ENCODE measurements at places on chromosomes 5 and 9. TPM values are rescaled to one million over a fixed set of nuclear protein-coding genes. Genes with fewer than 3 reads are reported as not detected.

- H3K27ac ChIP-seq: peak overlapping the region; percentile 94
- H3K27me3 ChIP-seq: no peaks in the 10 kb centered on the region
- H3K4me3 ChIP-seq: peak overlapping the region; percentile 91
- H3K36me3 ChIP-seq: peaks cover 2% of the 10 kb centered on the region
- peaks cover 64% of the 10 kb centered on the region for H3K4me1 ChIP-seq
These were observed 500 bp upstream of the GNAQ start for GRCh38 chr9:78031893-78032729.

DNA sequence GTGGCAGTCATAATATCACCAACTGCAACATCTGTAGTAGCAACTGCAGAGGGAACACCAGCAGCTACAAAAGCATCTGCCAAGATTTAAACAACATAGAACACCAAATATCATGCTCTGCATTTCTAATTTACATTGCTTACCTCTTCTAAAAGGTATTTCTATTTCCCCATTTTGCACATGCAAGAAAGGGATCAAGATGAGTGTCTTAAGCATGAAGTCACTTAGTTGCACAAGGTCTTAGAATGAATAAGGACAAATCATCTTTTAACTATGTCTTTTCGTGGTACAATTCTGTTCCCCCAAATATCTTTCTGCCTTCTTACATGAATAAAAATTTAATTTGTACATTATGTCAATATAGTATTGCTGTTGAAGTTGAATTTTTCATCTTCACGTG is 1746.4 kb downstream of the EFNA5 start:
- no peak for DNase-seq
- no peak overlapping the region for H3K27ac ChIP-seq
- no peak overlapping the region for H3K4me3 ChIP-seq
- H3K36me3 ChIP-seq: no peaks in the 10 kb centered on the region

- no peak for DNase-seq
- peaks cover 7% of the 10 kb centered on the region for H3K4me1 ChIP-seq
- no peaks in the 10 kb centered on the region for H3K36me3 ChIP-seq
- no peak overlapping the region for H3K27ac ChIP-seq
These were observed 1062.6 kb downstream of the NR2F1-AS1 start for GRCh38 chr5:92518318-92518904.

DNA sequence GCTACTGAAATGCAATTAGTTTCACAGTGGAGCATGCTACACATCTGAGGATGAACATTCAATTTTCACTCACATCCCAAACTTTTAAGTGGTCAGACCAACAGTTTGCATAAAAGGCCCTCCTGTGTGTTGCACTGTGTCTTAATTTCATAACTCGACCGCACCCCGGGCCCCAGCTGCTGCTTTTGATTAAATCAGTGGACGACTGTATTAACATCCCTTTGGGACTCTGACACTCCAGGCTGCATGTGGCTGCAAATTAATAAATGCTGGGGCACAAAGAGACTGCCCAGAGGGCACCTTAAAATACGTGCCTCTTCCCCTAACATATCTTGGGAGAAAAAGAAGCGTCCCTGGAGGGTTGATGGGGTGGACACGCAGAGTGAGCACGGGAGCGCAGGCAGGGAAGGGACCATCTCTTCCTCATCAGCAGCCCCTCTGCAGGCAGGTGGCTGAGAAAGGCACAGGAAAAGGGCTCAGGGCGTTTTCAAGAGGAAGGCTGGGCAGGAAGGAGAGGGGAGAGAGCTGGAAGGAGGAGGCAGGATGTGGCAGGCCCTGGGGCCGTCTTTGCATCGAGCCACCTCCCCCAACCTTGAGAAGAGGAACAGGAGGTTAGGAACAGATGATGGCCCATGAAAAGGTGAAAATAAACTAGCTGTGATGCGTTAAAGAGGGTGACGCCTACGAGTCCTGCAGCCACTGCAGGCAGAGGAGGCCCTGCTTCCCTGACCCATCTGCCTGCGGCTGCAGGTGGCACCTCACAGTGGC is 18.6 kb downstream of the MED10 start:
- peak overlapping the region; percentile 66 for H3K4me3 ChIP-seq
- DNase-seq: peak; percentile 30
- peak overlapping the region; percentile 69 for H3K27ac ChIP-seq

DNA sequence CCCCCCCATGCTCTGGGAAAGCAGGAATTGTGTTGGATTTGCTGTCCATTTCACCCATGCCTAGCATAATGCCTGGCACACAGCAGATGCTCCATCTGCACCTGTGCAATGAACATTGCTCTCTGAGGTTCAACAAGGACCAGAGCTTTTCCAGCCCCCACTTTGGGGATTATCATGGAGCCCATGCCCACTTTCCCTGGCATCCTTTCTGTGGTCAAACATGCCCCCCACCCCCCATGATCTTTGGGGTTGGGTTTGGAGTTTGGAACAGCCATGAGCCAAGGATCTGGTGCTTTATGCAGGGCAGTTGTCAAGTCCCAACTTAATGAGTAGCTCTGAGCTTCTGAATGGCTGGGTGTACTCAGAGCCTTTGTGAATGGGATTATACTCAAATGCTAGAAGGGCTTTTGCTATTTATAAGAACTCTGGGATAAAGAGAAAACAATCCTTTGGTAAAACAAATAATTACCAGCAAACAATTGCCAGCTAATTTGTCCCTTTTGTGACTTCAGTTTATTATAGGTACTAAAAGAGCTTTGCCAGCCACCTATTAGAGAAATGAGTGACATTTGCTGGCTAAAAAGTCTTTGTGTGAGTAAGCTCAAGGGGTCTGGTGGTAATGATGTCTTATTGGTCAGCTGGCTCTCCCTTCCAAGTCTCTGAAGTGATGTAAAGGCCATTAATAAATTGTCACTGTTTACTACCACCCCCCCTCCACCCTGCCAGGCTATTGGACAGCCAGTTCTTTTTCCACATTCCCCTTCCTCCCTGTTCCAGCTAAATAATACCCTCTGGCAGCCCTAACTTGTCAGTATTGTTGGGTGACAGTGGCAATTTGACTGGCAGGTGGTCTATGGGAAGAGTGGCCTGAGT is 182.3 kb downstream of the MACROH2A1 start:
- no peaks in the 10 kb centered on the region for H3K4me1 ChIP-seq
- no peaks in the 10 kb centered on the region for H3K36me3 ChIP-seq
- no peak for DNase-seq
- peaks cover 11% of the 10 kb centered on the region for H3K27me3 ChIP-seq
- H3K4me3 ChIP-seq: no peak overlapping the region
- H3K27ac ChIP-seq: no peak overlapping the region

GRCh38 chr5:137176126-137176525 is 323.0 kb downstream of the SPOCK1 start:
- no peaks in the 10 kb centered on the region for H3K36me3 ChIP-seq
- no peaks in the 10 kb centered on the region for H3K27me3 ChIP-seq
- H3K27ac ChIP-seq: no peak overlapping the region
- no peaks in the 10 kb centered on the region for H3K4me1 ChIP-seq

DNA sequence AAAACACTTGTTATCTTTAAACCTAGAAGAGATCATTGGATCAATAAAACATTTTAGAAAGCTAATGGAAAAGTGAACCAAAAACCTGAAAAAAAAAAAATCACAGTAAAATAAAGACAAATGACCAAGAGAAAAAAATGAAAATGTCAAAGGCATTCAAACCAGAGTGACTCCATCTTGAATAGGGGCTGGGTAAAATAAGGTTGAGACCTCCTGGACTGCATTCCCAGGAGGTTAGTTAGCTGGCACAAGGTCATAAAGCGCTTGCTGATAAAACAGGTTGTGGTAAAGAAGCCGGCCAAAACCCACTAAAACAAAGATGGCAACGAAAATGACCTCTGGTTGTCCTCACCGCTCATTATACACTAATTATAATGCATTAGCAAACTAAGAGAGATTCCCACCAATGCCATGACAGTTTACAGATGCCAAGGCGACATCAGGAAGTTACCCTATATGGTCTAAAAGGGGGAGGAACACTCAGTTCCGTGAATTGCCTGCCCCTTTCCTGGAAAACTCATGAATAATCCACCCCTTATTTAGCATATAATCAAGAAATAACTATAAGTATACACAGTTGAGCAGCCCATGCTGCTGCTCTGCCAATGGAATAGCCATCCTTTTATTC is 116.7 kb upstream of the NEK6 start:
- H3K4me1 ChIP-seq: peaks cover 1% of the 10 kb centered on the region
- H3K27me3 ChIP-seq: peaks cover 4% of the 10 kb centered on the region
- no peak overlapping the region for H3K4me3 ChIP-seq

DNA sequence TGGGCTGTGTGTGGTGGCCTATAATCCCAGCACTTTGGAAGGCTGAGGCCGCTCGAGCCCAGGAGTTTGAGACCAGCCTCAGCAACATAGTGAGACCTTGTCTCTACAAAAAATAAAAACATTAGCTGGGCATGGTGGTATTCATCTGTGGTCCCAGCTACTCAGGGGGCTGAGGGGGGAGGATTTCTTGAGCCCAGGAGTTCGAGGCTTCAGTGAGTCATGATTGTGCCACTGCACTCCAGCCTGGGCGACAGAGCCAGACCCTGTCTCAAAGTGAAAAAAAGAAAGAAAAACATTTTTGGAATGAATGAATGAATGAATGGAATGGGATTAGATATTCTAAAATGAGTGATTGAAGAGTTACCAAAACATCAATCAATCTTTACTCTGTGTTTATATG is 85.8 kb downstream of the FGF1 start:
- H3K27me3 ChIP-seq: peaks cover 9% of the 10 kb centered on the region
- no peak for DNase-seq
- no peaks in the 10 kb centered on the region for H3K4me1 ChIP-seq
- H3K4me3 ChIP-seq: no peak overlapping the region

GRCh38 chr5:72378639-72379289 is 58.6 kb downstream of the PTCD2 start:
- H3K27me3 ChIP-seq: peaks cover 8% of the 10 kb centered on the region
- no peak overlapping the region for H3K4me3 ChIP-seq
- no peaks in the 10 kb centered on the region for H3K36me3 ChIP-seq
- no peak for DNase-seq
- no peak overlapping the region for H3K27ac ChIP-seq

- no peaks in the 10 kb centered on the region for H3K4me1 ChIP-seq
- H3K4me3 ChIP-seq: no peak overlapping the region
- DNase-seq: no peak
- H3K27ac ChIP-seq: no peak overlapping the region
- no peaks in the 10 kb centered on the region for H3K27me3 ChIP-seq
These were observed 88.5 kb downstream of the PRR16 start for GRCh38 chr5:120552638-120553037.

DNA sequence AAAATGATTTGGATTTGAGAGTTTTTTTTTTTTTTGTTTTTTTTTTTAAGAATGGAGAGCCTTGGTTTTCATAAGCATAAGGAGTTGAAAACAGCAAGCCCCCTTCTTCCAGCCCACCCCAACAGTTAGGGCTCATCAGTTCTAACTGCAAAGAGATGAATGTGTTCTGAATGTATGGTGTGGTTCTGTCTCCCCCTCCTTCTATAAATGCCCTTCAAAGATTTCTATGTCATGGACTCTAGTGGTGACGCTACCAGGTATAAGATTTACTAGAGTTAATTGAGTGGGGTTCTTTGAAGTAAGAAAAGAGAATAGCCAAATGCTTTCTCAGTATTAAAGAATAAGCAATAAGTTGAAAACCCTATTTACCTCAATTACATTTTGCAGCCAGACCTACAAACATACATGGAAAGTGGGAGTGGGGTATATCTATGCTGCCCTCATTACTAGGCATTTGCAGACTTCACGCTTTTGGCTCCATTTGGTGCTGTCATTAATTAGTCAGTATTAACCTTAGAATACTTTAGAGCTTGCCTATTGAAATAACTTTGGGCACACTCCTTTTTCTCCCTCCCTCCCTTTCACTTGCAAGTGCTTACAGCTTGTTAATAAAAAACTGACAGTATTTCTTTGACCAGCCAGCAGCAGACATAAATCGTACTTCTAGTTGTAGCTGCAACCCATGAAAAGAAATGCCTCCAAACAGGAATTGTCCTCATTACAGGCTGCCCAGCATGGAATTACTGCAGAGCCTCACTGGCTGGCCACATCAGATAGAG is 667.2 kb upstream of the ZNF608 start:
- no peaks in the 10 kb centered on the region for H3K36me3 ChIP-seq
- no peaks in the 10 kb centered on the region for H3K4me1 ChIP-seq
- H3K27ac ChIP-seq: no peak overlapping the region
- no peak overlapping the region for H3K4me3 ChIP-seq
- no peak for DNase-seq

DNA sequence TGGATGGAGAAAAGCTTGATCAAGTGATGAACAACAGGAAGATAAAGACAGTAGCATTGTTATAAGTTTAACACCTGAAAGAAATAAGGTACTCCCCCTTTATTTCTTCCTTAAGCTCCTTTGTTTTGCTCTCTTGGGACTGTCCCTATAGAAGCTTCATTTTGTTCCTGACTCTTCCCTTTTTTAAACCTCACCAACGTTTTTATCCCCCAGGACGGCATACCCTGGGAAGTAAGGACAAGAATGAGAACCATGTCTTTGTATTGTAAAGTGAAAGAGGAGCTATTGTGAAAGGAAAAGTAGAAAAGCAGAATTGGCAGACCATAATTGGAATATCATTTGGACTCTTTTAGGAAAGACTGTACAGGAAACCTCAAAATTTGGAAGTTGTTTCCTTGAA is 1368.6 kb upstream of the C9orf72 start:
- no peak for DNase-seq
- no peak overlapping the region for H3K4me3 ChIP-seq
- H3K27ac ChIP-seq: no peak overlapping the region
- no peaks in the 10 kb centered on the region for H3K36me3 ChIP-seq

DNA sequence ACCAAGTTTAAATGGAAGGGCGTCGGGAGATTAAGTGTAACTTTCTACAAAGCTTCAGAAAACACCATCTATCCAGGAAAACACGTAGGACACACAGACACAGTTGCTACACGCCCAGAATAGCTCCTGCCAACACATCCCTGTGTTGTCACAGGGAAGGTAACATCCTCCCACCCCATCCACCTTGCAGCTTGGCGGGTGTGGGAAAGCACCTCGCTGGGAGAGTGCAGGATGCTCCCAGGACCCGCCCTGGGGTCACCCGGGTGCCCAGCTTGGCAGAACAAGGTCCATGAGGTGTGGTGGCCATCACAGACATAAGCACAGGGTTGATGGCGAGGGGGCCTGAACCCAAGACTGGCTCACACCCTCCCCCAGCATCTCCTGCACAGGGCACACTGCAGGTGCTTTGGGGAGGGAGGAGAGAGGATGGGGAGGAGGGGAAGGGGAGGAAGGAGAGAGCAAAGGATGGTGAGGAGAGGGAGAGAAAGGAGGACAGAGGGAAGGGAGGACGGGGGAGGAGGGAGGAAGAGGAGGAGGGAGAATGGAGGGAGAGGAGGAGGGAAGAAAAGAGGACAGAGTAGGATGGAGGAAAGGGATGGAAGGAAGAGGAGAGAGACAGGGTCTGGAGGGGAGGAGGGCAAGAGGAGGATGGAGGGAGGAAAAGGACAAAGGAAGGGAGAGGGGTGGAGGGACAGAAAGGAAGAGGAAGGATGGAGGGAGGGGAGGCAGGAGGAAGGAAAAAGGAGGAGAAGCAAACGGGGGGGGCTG is 37.2 kb downstream of the GOLM1 start:
- H3K36me3 ChIP-seq: no peaks in the 10 kb centered on the region
- no peak overlapping the region for H3K4me3 ChIP-seq
- peaks cover 2% of the 10 kb centered on the region for H3K27me3 ChIP-seq
- no peak overlapping the region for H3K27ac ChIP-seq

Gene MAMDC2
- not detected for total RNA-seq

Gene ADGRV1
- 0.05 TPM for total RNA-seq

Gene ADAMTS13
- total RNA-seq: 1.2 TPM

Gene PAM
- total RNA-seq: 74.0 TPM

Data from activated T-helper 1 cell treated with anti-CD3 and anti-CD28 coated beads, Interleukin-12 subunit alpha, Interleukin-12 subunit beta, Interleukin-2, Interleukin-4 antibody, amounts not matched to agents 30 ng/mL and 10 ng/mL and 1 ng/mL, durations not matched to agents 14 hours and 24 hours and 36 hours (primary cell).